ENCODE measurements at places on chromosomes 5 and 9.

- H3K27me3 ChIP-seq: no peaks in the 10 kb centered on the region
- no peak overlapping the region for H3K4me3 ChIP-seq
- DNase-seq: no peak
- no peaks in the 10 kb centered on the region for H3K4me1 ChIP-seq
- H3K27ac ChIP-seq: no peak overlapping the region
- H3K36me3 ChIP-seq: no peaks in the 10 kb centered on the region
Observed at GRCh38 chr5:58849921-58850667, 267.2 kb downstream of the RAB3C start.

DNA sequence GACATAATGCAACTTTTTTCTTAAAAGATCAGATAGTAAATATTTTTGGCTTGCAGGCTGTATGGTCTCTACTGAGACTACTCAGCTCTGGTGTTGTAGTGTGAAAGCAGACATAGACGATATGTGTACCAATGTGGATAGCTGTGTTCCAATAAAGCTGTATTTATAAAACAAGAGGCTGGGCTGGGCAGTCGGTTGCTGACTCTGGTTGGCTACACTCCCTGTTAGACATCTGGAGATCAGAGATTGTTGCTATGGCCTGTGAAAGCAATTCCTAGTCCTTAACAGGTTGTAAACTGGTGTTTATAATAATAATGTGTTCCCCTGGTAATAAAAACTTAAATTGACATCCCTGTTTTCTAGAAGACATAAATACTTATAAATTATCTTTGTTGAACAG, 24.4 kb upstream of the SCAMP1 start:
- H3K4me1 ChIP-seq: peaks cover 3% of the 10 kb centered on the region
- H3K4me3 ChIP-seq: no peak overlapping the region
- H3K36me3 ChIP-seq: no peaks in the 10 kb centered on the region
- no peak overlapping the region for H3K27ac ChIP-seq

DNA sequence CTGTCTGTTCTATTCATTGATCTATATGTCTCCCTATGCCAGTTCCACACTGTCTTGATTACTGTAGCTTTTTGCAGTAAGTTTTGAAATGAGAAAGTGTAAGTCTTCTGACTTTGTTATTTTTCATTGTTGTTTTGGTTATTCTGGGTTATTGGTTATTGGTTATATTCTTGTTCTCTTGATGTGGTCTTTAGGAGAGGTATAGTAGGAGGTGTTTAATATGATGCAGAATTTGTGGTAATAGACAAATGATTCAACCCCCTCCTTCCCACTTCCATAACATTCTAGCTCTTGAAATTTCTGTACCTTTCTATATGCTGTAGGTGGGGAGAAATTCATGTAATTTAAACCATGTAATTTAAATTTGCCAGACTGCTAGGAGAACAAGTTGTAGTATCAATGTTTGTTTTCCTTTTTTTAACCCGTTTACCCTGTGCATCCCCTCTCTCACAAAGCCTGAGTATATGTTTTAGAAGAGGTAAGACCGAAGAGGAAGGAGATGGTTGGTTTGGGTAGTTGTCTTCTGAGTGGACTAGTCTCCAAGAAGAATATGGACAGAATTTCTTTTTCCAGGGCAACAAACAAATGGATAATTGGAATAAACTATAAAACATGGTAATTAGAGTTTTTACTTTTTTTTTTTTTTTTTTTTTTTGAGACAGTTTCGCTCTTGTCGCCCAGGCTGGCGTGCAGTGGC, 19.2 kb downstream of the ANKHD1 start:
- no peaks in the 10 kb centered on the region for H3K27me3 ChIP-seq
- no peak overlapping the region for H3K4me3 ChIP-seq
- peaks cover 40% of the 10 kb centered on the region for H3K4me1 ChIP-seq
- no peaks in the 10 kb centered on the region for H3K36me3 ChIP-seq
- no peak for DNase-seq

DNA sequence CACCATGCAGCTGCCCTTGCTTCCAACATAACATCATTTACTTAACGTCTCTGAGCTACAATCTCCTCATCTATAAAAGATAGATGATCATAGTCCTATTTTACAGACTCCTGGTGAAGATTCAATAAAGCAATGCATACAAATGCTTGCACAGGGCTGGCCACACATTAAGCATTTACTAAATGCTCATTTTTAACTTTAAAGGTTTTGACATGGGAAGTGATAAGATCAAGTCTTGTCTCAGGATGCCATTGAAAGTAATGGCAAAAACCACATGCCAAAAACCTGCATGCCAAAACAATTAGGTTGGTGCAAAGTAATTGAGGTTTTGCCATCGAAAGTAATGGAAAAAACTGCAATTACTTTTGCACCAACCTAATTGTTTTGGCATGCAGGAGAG, 181.2 kb upstream of the ADRA1B start:
- no peak for DNase-seq
- H3K4me3 ChIP-seq: no peak overlapping the region
- H3K4me1 ChIP-seq: peaks cover 3% of the 10 kb centered on the region

DNA sequence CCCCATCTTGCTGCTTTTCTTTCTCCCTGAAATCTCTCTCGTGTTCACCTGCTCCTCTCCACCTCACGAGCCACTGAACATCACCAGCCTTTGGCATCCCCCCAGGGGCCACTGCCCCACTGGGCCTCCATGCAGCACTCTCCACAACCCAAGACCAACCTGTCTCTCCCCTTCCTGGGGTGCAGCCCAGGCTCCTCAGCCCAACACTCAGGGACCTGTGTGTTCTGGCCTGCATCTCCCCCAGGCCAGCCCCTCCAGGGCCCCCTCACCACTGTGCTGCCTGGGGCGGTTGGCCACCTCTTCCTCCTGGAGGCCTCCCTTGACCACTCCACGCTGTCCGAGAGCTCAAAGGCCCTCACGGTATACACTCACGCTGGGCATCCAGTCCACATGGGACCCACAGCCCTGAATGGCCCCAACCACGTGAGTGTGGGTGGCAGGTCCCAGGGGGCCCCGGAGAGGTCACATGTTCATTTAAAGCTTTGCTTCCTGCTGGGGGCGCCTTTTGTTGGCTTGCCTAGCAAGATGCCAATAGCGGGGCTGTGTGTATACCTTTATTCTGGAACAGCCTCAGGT, 453 bp upstream of the DOK3 start:
- DNase-seq: no peak
- no peak overlapping the region for H3K4me3 ChIP-seq
- no peaks in the 10 kb centered on the region for H3K27me3 ChIP-seq
- H3K4me1 ChIP-seq: peaks cover 7% of the 10 kb centered on the region

All from heart left ventricle (tissue), 16 donors.